ENCODE measurements at places on chromosomes 4 and X.

DNA sequence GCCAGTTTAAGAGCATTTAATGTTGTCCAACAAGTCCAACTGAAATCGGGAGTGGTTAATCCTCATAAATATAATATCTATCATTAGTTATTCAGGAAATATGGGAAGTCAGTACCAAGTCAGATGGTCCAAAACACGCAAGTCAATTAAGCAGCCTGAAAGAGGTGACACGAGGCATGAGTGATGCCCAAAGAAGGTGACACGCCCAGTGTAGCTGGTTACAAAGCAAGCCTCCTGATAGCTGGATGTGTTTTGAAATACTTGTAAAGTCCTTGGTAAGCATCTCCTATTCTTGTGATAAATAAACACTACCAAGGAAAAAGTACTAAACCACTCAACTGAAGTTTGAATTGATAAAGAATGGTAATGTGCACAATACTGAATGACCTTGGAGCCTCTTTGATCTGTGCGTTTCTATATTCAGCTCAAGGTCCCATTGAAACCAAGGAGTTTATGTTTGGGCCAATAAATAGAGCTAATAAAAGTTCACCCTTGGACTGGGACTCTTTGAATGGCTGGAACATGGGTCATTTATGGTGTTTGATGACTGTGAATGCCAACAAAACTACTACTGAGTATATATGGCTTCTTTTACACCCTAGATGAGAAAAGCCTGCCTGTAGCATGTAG lies 93.2 kb upstream of the KLF3 start:
- DNase-seq = no peak
- H3K27ac ChIP-seq = no peak overlapping the region
- no peaks in the 10 kb centered on the region for H3K36me3 ChIP-seq

DNA sequence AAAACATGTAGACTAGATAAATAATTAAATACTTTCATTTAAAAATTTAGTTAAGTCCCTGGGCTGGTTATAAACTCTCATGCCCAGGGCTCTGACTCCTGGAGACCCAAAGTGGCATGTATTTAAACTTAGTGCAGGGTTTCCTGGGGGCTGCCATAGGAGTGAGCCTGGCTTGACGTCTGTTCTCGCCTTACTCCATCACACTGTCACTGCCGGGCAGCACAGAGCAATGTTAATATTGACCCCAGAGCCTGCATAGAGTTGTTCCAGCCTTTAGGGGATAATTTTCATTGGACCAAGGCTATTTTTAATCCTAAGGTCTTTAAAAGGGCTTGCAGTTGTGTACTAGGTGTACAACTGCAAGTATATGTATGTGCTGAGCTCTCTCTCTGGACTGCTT lies 31.2 kb downstream of the KIAA0232 start:
- H3K27me3 ChIP-seq = no peaks in the 10 kb centered on the region
- H3K27ac ChIP-seq = no peak overlapping the region
- no peaks in the 10 kb centered on the region for H3K36me3 ChIP-seq
- no peak for DNase-seq
- no peak overlapping the region for H3K4me3 ChIP-seq

DNA sequence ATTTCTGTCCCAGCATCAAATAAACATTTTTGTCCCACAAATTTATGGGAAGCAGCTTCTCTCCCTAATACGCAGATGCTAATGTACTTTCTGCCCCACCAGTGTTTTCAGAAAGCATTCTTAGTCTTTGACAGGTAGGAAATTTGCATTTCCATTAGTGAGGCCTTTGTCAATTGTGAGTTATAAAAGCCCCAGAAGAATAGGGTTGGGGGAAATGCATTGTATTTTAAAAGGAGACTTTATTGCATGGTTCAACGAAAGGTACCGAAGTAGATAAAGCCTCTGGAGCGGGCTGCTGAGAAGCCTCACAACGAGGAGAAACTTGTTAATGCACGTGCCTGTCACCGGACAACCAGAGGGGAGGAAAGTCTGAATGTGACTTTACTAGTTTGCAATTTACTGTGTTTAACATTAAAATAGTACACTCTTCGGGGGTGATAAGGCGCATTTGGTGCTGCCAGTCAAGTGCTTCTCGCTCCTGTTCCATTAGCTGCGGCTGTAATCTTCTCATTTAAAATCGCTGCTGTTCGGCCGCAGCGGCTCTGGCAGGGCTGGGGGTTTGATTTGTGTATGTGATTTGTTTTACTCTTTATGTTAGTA lies 63.4 kb downstream of the DCTD start:
- no peaks in the 10 kb centered on the region for H3K36me3 ChIP-seq
- peaks cover 6% of the 10 kb centered on the region for H3K27me3 ChIP-seq
- H3K4me1 ChIP-seq = peaks cover 3% of the 10 kb centered on the region
- no peak overlapping the region for H3K27ac ChIP-seq
- no peak for DNase-seq

GRCh38 chr4:93759506-93759905 lies 69.0 kb upstream of the ATOH1 start:
- no peak for DNase-seq
- H3K36me3 ChIP-seq = no peaks in the 10 kb centered on the region
- H3K27me3 ChIP-seq = no peaks in the 10 kb centered on the region
- no peaks in the 10 kb centered on the region for H3K4me1 ChIP-seq
- H3K27ac ChIP-seq = no peak overlapping the region
- no peak overlapping the region for H3K4me3 ChIP-seq

DNA sequence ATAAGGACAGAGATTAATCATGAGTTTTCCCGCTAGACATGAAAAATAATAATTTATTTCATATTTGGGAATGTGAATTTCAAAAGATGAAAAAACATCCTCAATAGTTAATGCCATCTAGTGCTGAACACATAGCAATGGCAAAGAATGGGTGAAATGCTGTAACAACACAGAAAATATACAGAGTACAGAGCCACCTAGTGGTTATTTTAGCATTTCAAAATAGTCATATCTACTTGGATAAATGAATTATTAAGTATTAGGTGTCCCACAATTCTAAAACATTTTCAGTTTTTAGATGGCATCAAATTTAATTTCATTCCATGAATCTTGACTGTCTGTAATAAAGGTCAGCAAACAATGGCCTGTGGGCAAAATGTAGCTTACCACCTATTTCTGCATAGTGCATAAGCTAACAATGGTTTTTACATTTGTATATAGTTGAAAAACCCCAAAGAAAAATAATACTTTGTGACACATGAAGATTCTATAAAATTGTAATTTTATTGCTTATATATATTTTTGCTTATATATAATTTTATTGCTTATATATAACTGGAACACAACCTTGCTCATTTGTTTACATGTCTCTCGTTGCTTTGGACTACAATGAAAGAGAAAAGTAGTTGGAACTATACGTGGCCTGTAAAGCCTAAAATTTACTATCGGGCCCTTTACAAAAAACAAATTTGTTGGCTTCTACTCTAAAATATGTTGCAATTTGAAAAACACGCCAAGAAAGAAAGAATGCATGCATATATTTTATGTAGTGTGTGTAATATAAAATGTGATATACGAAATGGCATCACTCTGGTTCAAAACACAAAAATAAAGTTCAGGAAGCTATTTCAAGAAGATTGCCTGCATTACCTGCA lies 99.1 kb upstream of the FAM47C start:
- H3K4me1 ChIP-seq = no peaks in the 10 kb centered on the region
- DNase-seq = peak; percentile 2
- H3K36me3 ChIP-seq = no peaks in the 10 kb centered on the region
- H3K27ac ChIP-seq = no peak overlapping the region

- no peaks in the 10 kb centered on the region for H3K36me3 ChIP-seq
- H3K27me3 ChIP-seq = no peaks in the 10 kb centered on the region
- no peak overlapping the region for H3K27ac ChIP-seq
- no peak for DNase-seq
These were observed 220.3 kb upstream of the SFRP2 start for GRCh38 chr4:154009191-154009590.

GRCh38 chr4:132395561-132395960 lies 753.5 kb upstream of the PCDH10 start:
- H3K4me1 ChIP-seq = peaks cover 7% of the 10 kb centered on the region
- no peaks in the 10 kb centered on the region for H3K36me3 ChIP-seq
- no peak overlapping the region for H3K4me3 ChIP-seq
- peak; percentile 3 for DNase-seq
- H3K27me3 ChIP-seq = no peaks in the 10 kb centered on the region
- no peak overlapping the region for H3K27ac ChIP-seq

DNA sequence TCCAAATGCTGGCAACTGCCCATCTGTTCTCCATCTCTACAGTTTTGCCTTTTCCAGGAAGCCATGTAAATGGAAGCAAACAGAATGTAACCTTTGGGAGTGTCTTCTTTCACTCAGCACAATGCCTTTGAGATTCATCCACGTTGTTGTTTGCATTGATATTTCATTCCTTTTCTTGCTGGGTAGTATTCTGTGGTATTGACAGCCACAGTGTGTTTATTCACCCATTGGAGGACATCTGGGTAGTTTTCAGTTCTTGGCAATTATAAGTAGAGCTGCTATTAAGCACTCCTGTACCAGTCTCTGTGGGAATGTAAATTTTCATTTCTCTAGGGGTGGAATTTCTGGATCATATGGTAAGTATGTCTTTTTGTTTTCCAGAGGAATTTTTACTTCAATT lies 194.3 kb upstream of the RPS6KA3 start:
- no peak for DNase-seq
- no peaks in the 10 kb centered on the region for H3K4me1 ChIP-seq
- no peak overlapping the region for H3K4me3 ChIP-seq
- no peaks in the 10 kb centered on the region for H3K27me3 ChIP-seq
- no peaks in the 10 kb centered on the region for H3K36me3 ChIP-seq

GRCh38 chrX:119410027-119410819 lies 11.1 kb downstream of the SLC25A43 start:
- no peak overlapping the region for H3K4me3 ChIP-seq
- no peak overlapping the region for H3K27ac ChIP-seq
- H3K27me3 ChIP-seq = no peaks in the 10 kb centered on the region
- H3K36me3 ChIP-seq = no peaks in the 10 kb centered on the region
- DNase-seq = peak; percentile 90
- peaks cover 6% of the 10 kb centered on the region for H3K4me1 ChIP-seq

GRCh38 chrX:7891928-7892327 lies 35.3 kb downstream of the PNPLA4 start:
- H3K36me3 ChIP-seq = no peaks in the 10 kb centered on the region
- H3K4me1 ChIP-seq = no peaks in the 10 kb centered on the region
- DNase-seq = no peak

DNA sequence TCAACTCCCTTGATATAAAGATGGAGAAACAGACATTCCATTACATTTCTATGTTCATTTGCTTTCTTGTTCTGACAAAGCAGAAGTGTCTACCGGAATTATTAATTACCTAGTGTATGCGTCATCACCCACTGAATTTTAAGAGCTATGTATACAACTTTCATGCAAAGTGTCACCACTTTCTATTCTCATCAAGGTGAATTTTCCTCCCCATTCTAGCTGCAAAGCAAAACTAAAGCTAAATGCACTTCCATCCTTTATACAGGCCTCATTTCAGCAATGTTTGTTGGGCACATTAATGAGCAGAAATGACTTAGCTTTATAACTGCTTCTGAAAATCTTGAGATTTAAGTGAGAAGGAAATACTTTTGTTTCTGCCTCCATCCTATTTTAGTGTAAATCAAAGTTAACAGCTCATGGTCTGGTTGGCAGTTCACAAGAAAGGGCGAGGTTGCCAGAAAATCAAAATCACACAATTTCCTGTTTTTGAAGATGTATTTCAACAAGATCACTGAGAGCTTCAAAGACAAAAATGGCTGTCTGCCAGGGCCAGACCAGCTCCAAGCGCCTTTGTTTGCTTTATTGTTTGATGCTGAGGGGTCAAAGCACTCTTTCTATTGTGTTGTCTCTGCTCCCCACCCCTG lies 7.2 kb upstream of the FAM9C start:
- H3K27me3 ChIP-seq = no peaks in the 10 kb centered on the region
- no peak overlapping the region for H3K27ac ChIP-seq
- no peak overlapping the region for H3K4me3 ChIP-seq
- H3K4me1 ChIP-seq = no peaks in the 10 kb centered on the region
- peak; percentile 60 for DNase-seq

DNA sequence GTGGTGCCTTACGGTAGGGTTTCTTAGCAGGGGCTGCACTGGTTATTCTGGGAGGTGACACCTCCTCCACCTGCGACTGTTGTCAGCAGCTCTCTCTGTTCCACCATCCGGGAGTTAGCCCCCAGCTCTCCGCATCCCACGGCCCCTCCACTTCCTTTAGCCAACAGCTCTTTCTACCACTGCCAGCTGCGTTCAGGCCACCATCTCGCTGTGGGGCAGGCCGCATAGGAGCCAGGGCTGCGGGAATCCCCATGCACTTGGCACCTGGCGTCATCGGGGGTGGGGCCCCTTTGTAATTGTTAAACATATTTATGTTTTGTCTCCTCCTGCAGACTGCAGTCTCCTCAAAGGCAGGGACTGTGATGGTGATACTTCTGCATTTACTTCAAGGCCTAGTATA lies 480.2 kb downstream of the SMARCA1 start:
- H3K4me1 ChIP-seq = no peaks in the 10 kb centered on the region
- DNase-seq = no peak
- H3K27me3 ChIP-seq = no peaks in the 10 kb centered on the region
- H3K27ac ChIP-seq = no peak overlapping the region
- no peaks in the 10 kb centered on the region for H3K36me3 ChIP-seq

DNA sequence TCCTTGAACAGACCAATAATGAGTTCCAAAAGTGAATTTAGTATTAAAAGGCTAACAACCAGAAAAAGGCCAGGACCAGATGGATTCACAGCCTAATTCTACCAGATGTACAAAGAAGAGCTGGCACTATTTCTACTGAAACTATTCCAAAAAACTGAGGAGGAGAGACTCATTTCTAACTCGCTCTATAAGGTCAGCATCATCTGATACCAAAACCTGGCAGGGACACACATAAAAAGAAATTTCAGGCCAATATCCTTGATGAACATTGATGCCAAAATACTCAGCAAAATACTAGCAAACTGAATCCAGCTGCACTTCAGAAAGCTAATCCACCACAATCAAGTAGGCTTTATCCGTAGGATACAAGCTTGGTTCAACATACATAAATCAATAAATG lies 35.8 kb upstream of the USP46 start:
- no peaks in the 10 kb centered on the region for H3K36me3 ChIP-seq
- no peaks in the 10 kb centered on the region for H3K27me3 ChIP-seq
- no peak overlapping the region for H3K27ac ChIP-seq
- no peaks in the 10 kb centered on the region for H3K4me1 ChIP-seq
- DNase-seq = no peak

GRCh38 chr4:183905593-183906488 lies 734 bp downstream of the STOX2 start:
- H3K4me3 ChIP-seq = peak overlapping the region; percentile 60
- no peak overlapping the region for H3K27ac ChIP-seq
- no peaks in the 10 kb centered on the region for H3K36me3 ChIP-seq
- H3K27me3 ChIP-seq = peaks cover 31% of the 10 kb centered on the region
- DNase-seq = peak; percentile 21

- H3K4me3 ChIP-seq = peak within 1 kb of the TSS; percentile 67
- peaks cover 40% of the 10 kb centered on the region for H3K27me3 ChIP-seq
- H3K27ac ChIP-seq = no peak within 1 kb of the TSS
- H3K4me1 ChIP-seq = peaks cover 13% of the 10 kb centered on the region
- H3K36me3 ChIP-seq = no peaks in the 10 kb centered on the region
- peak; percentile 19 for DNase-seq
These were observed at the start of gene FHDC1 for GRCh38 chr4:152935631-152936445. Gene FHDC1, plus strand, starts transcription at chr4:152936323. Its CDS starts 6,735 bp downstream, at chr4:152943058.

Measured in astrocyte (in vitro differentiated cells and primary cell).